CD4-positive, alpha-beta T cell treated with Interleukin-15 for 4 hours (primary cell): ENCODE measurements at places on chromosomes 13 and 19.

DNA sequence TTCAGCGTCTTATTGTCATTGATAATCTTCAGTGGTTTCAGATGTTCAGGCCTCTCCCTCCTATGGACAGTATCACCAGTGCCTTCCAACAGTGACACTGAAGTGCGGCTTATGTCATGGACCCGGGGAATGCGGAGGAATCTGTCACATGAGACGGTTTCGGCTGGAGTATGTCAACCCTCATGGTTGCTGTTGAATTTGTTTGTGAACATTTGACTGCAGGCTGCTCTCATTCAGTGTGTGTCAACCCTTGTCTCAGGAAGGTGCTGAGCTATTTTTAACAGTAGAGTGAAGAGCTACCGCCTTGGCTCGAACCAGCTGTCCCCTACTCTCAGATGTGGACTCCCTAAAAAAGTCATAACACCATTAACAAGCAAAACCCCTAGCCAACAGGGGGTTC lies 138.8 kb upstream of the RNF113B start:
- no peak for DNase-seq

DNA sequence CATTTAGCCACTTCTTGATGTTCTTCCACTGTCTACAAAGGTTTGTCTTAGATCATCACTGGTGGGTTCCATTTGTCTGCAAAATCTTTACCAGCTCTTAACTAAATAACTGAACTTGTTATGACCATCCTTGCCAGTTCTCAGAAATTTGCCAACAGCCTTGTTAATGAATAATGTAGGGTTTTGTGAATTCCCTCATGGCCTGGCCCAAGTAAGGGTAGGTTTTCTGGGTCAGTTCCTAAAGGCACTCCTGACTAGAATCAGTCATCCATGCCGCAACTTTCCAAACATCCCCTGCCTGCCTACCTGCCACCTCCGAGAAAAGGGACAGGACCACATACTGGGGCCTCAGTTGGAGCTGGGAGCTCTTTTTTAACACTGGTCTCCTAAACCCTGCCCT lies 4.0 kb downstream of the COL4A1 start:
- DNase-seq = no peak

DNA sequence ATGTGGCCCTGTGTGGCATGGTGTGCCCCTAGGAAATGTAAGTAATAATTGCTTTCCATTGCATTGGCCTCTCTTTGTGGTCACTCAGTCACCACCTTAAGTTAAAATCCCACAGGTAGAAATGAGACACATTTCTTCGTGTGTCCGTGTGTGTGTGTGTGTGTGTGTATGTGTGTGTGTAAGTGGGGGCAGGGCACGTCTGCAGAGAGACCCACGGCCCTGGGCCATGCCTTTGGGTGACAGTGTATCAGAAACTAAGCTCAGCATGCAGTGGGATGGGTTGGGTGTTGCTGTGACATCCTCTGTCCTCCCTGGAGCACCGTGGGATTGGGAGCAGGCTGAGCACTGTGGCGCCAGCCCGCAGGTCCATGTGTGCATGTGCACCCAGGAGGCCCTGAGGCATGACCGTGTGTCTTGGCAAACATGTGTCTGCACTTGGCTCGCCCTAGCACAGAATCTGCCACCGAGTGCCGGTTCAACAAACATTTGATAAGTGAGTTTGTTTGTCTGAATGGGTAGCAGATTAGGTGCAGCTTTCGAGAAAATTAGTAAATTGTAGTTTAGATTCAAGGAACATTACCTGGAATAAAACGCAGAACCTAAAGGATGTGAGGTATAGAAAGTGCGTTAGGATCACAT lies 91.8 kb downstream of the WTIP start:
- DNase-seq = no peak

- no peak for DNase-seq
These were observed 51.3 kb downstream of the STK24 start for GRCh38 chr13:98525456-98526181.

DNA sequence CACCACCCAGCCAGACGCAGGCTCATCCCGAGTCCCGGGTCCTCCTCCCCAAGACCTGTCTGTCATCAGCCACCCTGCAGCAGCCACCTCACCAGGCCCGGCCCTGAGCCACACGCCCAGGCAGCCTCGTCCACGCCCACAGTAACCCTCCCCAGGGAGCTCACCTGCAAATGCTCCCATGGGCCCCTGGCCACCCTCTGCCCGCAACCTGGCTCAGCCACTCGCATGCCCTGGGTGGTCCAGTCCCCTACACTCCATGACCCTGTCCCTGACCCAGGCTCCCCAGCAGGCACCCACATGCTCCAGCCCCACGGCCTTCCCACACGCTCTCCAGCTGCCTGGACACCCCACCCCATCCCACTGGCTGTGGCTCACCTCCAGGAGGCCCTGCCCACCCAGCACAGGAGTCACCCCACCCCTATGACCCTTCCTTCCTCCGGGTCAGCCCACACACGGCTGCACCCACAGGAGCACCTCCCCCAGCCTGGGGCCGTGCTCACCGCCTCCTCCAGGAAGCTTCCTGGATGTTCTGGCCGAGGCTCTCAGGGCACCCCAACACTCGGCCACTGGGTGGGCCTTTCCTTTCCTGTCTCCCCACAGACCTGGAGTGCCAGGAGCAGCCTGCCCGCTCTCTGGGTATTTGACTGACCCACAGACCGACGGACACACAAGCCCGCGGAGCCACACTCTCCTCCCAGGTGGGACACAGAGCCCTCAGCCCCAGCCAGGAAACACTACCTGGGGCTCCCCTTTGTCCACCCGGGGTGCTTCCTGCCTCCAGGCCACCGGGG lies 3.6 kb downstream of the TMEM259 start:
- DNase-seq = no peak

GRCh38 chr19:56718231-56718630 lies 46.7 kb upstream of the ZNF835 start:
- DNase-seq = no peak

GRCh38 chr13:22703601-22704209 lies 477.1 kb upstream of the SGCG start:
- no peak for DNase-seq

- no peak for DNase-seq
These were observed 2.0 kb upstream of the PEAK3 start for GRCh38 chr19:2283835-2284507.

DNA sequence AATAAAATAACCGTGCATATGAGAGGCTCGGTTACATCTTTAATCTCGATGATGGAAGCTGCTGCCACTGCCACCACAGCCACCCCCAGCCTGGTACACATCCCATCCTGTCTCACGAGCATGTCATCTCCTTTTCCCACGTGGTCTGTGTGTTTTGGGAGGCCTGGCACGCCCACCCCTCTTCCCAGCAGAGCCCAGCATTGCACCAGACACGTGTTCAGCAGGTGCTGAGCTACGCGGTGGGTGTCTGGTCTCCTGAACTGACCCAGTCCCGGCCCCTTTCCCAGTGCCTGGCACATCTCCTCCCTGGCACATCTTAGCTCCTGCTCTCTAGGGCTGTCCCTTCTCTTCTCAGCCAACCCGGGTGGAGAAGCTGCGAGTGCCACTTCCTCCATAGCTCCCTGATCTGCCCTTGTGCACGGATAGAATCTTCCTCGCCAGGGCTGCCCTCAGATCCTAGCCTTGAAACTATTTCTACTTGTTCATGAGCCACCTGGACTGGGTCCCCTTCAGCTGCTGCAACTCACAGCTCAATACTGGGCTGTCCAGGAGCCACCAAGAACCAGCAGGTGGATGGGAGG lies 36.8 kb upstream of the ZNF536 start:
- no peak for DNase-seq

GRCh38 chr13:30585748-30586262 lies 31.9 kb upstream of the USPL1 start:
- no peak for DNase-seq

DNA sequence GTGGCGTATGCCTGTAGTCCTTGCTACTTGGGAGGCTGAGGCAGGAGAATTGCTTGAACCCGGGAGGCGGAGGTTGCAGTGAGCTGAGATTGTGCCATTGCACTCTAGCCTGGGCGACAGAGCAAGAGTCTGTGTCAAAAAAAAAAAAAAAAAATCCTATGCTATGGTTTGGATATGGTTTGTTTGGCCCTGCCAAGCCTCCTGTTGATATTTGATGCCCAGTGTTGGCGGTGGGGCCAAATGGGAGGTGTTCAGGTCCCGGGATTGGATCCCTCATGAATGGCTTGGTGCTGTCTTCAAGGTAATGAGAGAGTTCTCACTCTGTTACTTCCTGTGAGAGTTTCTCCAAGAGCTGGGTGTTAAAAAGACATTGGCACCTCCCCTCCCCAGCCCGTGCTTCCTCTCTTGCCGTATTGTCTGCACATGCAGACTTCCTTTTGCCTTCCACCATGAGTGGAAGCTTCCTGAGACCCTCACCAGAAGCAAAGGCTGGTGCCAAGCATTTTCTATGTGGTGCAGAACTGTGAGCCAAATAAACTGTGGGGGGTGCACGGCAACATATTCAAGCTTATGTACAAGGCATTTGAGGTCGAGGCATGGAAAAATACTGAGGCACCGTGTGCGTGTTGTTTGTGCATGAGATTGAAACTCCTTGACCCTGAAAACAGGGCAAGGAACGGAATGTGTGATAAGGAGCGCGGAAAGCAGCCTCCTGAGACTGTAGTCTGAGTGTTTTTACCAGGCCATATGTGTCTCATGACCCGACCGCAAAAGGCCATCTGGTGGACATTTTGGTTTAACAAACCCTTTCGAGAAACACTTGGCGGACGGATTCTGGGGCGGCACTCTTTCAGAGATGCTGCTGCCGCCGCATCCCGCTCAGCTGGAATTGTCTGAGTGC lies 7.3 kb downstream of the SIGLEC9 start:
- DNase-seq = peak; percentile 44

DNA sequence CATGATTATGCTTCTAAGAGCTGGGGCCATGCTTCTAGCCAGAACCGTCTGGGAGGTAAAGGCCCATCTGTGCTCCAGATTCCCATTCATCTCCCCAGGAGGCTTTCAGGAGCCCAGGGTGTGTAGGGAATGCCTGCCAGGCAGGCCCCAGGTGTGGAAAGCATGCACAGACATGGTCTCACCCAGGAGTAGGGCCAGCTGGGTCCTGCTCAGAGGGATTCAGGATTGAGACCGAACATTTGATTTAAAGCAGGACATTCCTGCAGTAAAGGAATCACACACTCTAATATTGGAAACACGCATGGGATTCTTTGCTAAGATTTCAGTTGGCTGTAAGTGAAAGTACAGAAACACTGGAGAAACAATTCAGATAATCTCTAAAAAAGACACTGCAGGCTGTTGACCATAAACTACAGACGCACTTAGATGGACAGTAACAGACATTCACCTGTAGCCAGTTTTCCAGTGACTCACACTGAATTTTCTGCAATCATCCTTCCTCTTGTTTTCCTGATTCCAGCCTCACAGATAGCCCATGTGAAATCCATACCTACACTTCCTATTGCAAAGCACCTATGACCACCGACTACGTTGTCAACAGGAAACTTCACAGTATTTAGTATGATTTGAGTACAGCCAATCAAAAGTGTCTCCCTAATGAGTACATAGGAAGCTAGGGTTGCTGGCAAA lies 257.8 kb downstream of the TBC1D4 start:
- no peak for DNase-seq

DNA sequence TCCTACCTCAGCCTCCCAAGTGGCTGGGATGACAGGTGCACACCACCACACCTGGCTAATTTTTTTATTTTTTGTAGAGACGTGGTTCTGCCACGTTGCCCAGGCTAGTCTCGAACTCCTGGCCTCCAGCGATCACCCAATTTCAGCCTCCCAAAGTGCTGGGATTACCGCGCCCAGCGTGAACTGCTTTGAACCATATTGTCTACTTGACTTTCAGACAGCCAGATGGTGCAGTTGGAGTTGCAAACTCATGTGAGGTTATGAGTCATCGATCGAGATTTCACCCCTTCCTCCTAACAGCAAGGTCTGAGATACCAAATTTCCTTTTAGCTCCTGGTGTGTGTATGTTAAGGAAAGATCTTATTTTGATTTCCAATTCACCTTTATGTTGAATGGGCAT lies 2.7 kb downstream of the SLC27A1 start:
- DNase-seq = peak; percentile 9

- DNase-seq = no peak
These were observed 1.3 kb upstream of the TEX30 start for GRCh38 chr13:102774591-102775520.

GRCh38 chr13:85277748-85278147 lies 521.5 kb downstream of the SLITRK6 start:
- DNase-seq = no peak

DNA sequence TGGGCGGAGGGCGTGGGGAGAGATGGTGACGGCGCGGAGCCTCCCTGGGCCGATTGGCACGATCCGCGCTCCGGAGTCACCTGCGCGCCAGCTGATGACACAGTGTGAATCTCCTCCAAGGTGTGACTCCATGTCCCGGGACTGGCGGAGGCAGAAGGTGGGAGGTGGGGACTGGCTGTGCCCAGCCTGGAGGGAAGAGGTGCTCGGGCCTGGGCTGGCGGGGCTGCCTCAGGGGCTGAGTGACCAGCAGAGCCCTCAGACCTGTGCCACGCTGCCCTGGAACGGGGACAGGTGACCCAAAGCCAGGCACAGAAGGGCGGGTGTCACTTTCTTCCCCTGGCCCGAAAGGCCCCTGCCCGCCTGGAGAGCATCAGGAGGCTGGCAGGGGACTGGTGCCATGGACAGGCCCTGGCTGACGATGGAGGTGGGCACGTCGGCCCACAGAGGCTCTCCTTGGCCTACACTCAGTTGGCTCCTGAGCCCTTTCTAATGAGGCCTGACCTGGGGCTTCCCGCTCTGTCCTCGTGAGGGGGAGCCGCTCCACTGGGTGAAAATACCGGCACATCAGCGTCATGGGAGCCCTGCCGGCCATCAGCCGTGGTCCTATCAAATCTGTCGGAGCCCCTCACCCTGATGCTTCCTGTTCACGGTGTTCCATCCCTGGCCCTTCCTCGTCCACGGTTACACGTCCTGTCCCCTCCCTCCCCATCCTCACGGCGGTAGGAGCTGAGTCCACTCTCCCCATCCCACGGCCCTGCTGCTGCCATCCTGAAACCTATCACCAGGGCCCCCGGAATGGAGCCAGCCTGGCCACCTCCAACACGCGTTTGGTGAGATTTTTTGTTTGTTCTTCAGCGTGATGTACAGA lies 75.6 kb downstream of the SPACA7 start:
- no peak for DNase-seq

DNA sequence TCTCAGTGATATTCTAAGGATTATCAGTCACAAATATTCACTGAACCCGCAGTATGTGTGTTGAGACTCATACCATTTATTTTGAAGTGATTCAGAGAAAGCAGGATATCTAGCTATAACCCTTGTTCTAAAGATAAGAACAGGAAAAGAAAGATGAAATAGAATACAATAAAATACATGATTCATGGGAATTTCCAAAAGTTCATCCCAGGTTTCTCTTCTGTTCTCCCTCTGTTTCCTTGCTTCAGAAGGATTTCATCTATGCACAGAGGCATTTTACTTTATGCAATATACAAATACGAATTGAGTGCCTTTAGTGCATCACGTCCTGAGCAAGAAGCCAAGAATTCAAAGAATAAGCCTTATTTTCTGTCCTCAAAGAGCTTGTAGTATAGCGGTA lies 274.4 kb upstream of the GPC6 start:
- no peak for DNase-seq

GRCh38 chr19:40610396-40611064 lies 9.4 kb downstream of the LTBP4 start:
- peak; percentile 53 for DNase-seq
